ENCODE measurements at places on chromosomes 6 and 20.

DNA sequence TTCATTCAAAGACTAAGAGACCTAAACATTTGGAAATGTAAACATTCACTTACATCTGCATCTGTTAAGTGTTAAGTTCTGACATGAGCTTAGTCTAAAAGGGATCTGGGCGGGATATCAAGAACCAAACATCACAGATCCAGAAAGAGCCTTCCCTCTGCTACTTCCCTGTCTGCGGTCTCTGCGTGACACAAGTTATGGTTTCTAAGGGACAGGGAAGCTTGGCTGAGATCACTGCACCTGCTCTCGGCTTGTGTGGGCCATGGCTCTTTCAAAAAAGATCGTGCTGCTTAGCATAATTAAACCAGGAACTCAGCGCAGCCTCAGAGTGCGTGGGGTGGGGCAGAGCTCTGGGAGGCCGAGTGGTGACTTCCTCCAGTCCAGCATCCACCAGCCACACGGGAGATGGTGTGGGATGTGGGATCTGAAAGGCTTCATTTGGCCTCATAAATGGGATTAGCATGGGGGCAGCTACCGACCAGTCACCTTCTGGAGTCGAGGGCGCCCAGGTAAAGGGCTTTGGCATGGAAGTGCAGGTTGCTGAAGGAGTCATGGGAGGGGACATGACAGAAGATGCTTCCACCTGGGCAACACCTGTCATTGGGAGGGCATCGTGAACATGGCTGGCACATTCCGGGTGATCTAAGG is 16.7 kb upstream of the RAMACL start:
- no peak for DNase-seq

GRCh38 chr6:83389606-83390005 is 41.2 kb downstream of the ME1 start:
- no peak for DNase-seq

- DNase-seq, result no peak
Measured at GRCh38 chr6:149855040-149855654, 9.0 kb downstream of the LRP11 start.

DNA sequence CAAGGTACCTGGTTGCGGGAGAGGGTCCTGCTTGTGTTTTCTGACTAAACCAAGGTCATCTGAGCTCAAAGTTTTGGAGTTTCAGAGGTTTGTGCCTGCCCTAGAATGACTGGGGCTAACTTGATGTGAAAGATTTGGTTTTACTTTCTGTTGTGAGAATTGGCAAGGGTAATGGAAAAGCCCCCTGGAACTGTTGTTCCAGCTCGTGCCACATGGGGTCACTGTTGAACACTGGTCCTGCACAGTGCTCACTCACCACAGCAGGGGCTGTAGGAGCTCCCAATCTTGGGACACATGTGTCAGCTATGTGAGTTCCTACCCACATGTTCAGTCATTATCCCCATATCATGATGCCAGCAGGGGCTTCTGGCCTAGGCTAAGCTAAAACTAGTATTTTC is 6.5 kb downstream of the TGM6 start:
- DNase-seq, result peak; percentile 16

- no peak for DNase-seq
Measured at GRCh38 chr6:168078175-168078942, 653 bp downstream of the FRMD1 start.

DNA sequence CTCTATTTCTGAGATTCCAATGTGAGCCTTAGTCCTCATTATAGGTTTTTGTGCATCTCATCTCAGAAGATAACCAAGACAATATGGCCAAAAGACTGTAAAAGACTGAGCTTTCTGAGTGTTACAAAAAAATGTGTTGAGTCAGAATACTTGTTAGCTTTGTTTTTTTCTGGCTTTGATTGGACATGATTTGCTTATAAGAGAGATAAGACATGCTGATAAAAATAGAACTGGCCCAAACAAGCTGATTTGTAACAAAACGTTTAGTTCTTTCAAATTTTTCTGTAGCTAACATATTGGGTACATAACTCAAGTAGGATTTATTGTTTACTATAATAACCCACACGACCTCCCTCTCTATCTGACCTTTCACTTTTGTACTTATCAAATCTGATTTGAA is 32.9 kb downstream of the FILIP1 start:
- no peak for DNase-seq

DNA sequence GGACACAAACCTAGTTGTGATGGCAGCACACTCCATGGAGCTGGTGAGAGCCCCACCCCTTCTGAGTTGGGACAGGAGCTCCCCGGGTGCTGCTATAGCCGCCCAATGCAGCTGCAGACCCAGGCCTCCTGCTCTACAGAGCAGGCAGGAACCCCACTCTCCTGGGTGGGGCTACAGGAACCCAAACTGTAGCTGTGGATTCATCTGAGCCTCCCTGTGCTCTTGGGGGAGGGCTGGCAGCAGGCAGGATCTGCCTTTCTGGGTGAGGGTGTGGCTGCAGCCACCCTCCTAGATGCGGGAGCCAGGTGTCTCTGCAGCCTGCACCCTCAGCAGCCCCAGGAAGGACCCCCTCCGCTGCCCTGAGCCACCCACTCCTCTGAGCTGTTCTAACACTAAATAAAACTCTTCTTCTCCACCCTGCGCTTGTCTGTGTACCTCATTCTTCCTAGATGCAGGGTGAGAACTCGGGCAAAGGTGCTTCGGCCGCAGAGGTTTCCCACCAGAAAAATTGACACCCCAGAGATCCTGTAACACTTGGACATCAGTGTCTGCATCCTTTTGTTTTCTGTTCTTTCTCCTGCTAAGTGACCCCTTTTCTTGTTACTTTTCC is 55.2 kb upstream of the KIF13A start:
- DNase-seq, result no peak

- DNase-seq, result no peak
Measured at GRCh38 chr6:19369785-19370184, 467.4 kb upstream of the ID4 start.

DNA sequence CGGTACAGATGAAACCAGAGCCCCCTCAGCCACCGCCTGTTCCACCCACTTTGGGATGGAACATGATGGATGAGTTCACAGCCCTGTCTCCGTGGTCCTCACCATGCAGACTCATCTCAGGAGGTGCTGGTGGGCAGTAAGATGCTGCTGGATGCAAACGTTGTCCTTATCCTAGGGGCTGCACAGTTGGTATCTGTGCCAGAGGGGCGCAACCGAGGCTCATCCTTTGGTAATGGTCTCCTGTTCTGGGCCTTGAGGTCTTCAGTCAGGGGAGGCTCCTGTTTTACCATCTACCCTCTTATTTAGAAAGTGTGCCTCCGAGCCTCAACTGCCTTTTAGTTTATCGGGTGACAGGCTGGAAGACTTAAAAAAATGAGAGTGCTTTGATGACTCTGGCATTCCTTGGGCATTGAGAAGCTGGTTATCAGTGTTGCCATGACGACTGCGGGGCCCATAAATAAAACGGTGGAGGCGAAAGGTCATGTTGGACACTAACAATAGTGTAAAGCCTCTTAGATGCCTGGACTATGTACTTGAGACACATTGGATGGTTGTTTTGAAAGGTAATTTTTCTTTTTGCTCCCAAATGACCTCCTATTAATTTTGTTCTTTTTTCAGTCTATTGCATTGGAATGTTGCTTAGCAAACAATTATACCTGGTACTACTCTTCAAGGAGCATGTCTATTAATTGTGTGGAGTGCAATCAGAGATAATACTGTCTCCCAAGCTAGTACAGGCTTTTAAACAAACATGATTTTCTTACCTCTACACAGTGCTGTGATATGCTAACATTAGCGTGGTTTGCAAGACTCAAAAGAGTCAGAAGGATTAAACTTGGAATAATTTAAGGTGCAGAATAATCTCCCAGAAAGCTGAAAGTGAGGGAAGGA is 74.2 kb upstream of the DSP start:
- no peak for DNase-seq

DNA sequence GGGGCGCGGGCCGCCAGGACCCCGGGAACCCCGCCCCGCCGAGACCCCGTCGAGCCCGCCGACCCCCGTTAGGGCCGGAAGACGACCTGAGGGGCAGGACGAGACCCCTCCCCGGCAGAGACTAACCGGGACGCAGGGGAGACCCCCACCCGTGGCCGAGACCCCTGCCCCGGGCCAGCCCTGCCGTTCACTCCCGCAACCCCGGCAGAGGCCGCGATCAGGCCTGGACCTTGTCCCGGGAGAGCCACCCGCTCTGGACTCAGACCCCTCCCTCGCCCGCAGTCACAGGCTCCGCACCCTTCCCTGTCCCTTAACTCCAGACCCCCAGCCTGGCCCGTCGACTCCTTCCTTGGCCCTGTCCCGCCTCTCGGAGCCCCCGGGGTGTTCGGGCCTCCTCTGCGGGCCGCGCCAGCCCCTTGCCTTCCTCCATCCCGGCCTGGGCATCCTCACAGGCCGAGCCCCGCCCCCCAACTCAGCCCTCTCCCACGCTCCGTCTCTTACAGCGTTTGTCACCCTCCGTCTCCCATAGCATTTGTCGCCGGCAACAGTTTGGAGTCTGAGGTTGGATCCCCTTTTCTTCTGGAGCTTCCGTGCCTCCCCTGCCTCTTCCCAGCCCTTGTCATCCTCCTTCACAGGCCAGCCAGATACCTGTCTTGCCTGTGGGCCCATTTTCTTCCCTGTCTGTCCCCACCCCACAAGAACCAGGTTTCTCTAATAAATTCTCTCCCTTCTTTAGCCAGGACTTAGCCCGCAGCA is 569 bp downstream of the TCEA2 start:
- DNase-seq, result peak; percentile 31

All from activated T-helper 9 cell treated with anti-CD3 and anti-CD28 coated beads, Interleukin-2, amount 50 U/mL, for 16 hours (primary cell).